ENCODE measurements at places on chromosomes 3 and 15.

DNA sequence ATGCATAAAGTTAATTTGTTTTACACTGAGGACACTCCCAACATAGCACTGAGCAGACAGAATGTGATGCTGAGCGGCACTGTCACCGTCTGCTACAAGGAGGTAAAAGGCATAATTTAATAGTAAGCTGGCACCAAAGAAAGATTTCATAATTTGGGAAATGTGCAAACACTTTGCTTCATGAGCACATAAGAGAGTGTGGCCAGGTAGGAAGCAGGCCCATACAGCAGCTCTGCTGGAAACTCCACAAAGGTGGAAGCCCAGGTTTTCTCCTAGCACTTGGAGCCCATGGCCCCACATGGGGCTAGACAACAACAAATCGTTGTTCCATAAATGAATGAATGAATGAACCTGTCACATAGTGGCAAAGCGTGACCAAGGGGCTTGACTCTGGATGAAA lies 68.5 kb upstream of the CACNA2D3 start:
- DNase-seq = no peak

- DNase-seq = no peak
These were observed 26.0 kb downstream of the DTWD1 start for GRCh38 chr15:49646891-49647290.

DNA sequence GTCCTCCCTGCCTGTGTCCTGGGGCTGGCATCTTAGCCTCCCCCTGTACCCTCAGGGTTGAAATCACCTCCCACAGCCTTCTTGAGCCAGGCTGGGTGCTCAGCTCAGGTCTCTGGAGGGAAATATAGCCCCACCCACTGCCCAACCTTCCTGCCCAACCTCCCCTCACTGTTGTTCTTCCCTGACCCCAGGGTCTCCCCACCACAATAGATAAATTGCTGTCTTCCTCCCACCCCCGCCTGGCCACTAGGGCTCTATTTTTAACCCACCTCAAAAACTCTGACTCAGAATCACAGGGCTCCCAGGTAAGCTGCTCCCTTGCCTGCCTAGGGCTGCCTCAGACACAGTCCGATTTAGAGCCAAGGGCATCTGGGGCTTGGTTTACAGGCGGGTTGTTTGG lies 15.0 kb downstream of the HCN4 start:
- DNase-seq = no peak

DNA sequence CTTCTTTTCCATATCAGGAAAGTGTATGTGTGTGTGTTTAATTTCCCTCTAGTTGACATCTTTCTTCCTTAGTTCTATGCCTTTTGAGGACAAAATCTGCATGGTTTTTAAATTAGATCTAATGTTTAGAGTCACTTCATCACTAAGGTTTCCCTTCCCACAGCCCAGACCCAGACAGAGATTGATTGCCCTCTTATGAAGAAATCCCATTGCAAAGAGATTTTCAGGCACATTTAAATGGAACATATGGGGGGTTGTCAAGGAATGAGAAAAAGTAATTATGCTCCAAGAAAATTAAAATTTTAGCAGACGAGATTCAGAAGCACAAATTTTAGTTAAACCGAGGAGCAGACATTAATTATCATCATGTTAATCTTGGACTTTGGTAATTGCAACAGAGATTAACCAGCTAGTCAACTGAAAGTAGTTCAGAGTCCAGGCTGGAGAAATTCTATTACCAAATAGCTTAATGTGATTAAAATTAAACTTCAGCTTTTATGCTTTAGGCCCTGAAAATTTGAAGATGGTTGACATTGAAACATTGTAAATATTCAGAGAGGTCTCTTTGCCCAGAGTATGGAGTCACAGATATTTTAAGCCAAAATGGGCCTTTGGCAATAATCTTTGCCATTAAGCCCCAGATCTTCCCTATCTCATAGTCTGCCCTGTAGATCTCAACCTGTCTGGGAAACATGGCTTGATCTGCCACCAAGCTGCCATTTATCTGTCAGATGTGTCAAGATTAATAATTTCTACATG lies 143.4 kb downstream of the TMEM108 start:
- no peak for DNase-seq

DNA sequence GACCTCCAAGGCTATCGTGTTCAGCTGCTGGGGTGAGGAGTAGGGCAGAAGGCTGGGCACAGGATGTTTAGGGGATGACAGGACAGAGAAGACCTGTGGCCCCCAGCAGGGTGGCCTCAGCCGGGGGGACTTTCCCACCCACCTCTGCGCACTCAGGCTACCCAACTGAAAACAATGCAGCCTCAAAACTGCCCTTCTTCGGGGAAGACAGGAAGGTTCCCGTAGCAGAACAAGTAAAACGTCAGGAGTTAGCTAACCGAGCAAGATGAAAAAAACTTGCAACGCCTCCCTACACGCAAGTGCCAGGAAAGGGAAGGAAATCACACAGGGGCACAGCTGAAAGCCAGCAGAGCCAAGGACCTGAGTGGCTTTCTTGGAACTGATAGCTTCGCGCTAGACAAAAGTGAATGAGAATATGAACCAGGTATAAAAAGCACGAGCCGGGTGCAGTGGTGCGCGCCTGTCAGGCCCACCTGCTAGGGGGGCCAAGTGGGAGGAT lies 38.4 kb upstream of the FURIN start:
- DNase-seq = no peak

DNA sequence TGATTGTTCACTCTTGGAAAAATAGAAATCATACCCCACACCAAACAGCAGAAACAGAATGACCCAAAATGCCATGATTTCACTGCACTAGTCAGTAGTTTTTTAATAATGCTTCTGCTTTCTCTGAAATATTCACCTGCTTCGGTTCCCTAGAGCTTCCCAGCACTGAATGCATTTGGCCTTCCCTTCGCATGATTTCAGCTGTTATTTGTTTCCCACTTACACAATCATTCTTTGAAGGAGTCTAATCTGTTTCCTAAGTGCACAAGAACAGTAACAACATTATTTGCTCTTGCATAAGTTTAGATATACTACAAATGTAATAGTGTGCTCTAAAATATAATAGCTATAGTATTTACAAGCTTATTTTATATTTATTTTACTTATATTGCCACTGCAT lies 178.7 kb downstream of the STAC start:
- no peak for DNase-seq

DNA sequence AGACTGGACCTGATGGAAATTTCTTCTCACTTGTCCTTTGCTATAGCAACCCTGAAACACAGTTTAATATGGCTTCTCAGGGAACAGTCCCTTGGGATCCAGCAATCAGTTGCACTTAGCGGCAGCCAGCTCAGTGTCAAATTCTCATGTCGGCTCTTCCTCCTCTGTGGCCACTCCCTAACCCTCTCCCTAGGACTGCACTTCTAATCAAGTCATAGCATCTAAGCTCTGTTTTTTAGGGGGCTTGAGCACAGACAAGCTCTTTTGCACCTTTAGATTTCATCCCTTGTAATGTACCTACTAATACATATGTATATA lies 250.5 kb upstream of the TLE3 start:
- no peak for DNase-seq

- no peak for DNase-seq
These were observed 65.7 kb upstream of the RGMA start for GRCh38 chr15:93154666-93155065.

GRCh38 chr3:126516936-126517290 lies 660 bp downstream of the UROC1 start:
- DNase-seq = no peak

- no peak for DNase-seq
These were observed 18.0 kb upstream of the DUT start for GRCh38 chr15:48313216-48313615.

- no peak for DNase-seq
These were observed 324.9 kb upstream of the COL8A1 start for GRCh38 chr3:99313485-99313884.

- DNase-seq = no peak
These were observed 93.8 kb upstream of the TGFBR2 start for GRCh38 chr3:30512576-30512975.

DNA sequence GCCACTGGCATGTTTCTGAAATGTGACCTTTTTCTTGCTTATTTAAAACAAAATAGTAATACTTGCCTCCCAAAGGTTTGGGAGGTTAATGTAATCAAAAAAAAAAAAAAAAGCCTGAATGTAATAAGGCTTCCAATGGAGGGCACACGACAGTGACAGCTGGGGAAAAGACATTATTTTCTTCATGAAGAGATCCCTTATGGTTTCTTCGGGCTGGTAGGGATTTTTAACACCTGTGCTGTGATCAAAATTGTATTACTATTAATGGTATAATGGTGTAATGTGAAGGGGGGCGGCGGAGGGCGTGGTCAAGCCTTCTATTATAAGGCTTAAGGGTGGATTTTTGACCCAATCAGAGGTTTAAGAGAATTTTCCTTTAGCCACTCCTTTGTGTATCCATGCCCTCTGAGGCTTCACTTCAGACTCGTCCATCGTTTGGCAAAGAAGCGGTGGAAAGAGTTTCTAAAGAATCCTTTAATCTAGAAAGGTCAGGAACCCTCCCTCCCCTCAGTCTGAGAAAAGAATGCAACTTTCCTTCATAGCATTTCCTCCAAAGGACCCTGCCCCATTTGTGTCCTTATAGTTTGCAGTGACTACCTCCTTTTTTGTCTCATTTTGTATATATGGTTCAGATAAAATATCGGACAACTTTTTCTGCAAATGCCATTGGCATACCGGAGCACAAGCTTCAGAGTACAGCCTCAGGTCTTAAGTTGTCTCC lies 89.5 kb upstream of the CHD2 start:
- peak; percentile 44 for DNase-seq

DNA sequence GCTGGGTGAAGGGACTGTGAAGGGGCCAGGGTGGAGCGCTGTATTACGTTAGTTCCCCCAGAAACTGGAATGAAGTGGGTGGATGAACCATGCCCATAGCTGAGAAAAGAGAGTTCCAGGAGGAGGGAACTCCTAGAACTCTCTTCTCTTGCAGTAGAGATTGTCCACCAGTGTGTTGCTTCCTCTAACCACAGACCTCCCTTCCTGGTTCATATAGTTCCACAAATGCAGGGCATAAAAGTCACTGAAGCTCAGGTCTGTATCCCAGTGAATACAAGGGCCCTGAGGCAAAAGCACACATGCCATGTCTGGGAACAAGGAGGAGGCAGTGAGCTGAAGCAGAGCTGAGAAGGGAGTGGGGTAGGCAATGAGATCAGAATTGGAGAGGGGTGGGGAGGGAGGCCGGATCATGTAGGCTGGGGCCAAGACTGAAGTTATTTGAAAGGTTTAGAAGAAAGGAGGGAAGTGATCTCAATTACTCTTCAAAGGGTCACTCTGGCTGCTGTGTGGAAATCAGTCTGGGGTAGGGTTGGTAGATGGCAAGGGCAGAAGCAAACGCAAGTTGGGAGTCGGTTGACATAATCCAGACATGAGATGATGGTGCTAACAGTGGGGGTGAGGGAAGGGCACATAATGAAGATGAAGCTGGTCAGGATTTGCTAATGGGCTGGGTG lies 6.5 kb downstream of the A4GNT start:
- DNase-seq = no peak

GRCh38 chr3:119279101-119279554 lies 15.1 kb upstream of the ARHGAP31 start:
- peak; percentile 71 for DNase-seq
